ENCODE measurements at places on chromosomes 1 and 21. TPM values are rescaled to one million over a fixed set of nuclear protein-coding genes. Genes with fewer than 3 reads are reported as not detected.

DNA sequence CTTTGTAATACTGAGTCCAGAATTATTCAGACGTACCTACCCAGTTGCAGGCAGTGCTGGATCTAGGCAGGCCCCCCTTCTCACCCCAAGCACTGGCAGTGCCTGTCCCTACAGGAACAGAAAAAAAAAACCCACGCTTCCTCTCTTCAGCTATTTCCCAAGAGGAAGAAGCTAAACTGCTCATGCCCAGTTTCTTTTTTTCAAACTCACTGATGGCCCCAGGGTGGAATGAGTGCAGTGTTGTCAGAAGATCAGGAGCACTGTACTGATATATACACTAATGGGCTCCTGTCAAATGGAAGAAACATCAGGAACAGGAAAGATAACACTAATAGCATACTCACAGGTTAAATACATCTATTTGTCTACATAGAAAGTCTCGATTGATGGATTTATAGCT, 28.2 kb upstream of the DOCK7 start:
- no peak overlapping the region for H3K4me3 ChIP-seq
- no peaks in the 10 kb centered on the region for H3K4me1 ChIP-seq
- no peak for DNase-seq
- no peak overlapping the region for H3K27ac ChIP-seq
- no peaks in the 10 kb centered on the region for H3K36me3 ChIP-seq

The S100A2 gene
- 0.73 TPM for total RNA-seq

DNA sequence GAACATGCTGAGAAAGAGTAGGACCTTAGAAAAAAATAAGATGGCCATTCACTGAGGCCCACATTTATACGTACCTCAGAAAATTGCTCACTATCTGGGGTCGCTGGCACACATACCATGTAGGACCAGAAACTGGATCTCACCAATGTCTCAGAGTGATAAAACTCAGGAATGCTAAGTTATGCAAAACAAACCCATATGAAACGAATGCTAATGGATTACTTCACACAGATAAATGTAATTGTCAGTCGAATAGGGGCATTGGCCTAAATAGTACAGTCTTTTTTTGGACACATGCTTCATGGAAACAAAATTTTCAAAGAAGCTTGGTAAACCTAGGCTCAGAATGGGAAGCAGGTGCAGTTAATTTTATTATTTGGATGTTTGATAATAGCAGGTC, 32.6 kb upstream of the RGS2 start:
- no peak for DNase-seq
- H3K4me1 ChIP-seq = no peaks in the 10 kb centered on the region
- no peaks in the 10 kb centered on the region for H3K36me3 ChIP-seq

The AKR7A3 gene
- 300 TPM for total RNA-seq

DNA sequence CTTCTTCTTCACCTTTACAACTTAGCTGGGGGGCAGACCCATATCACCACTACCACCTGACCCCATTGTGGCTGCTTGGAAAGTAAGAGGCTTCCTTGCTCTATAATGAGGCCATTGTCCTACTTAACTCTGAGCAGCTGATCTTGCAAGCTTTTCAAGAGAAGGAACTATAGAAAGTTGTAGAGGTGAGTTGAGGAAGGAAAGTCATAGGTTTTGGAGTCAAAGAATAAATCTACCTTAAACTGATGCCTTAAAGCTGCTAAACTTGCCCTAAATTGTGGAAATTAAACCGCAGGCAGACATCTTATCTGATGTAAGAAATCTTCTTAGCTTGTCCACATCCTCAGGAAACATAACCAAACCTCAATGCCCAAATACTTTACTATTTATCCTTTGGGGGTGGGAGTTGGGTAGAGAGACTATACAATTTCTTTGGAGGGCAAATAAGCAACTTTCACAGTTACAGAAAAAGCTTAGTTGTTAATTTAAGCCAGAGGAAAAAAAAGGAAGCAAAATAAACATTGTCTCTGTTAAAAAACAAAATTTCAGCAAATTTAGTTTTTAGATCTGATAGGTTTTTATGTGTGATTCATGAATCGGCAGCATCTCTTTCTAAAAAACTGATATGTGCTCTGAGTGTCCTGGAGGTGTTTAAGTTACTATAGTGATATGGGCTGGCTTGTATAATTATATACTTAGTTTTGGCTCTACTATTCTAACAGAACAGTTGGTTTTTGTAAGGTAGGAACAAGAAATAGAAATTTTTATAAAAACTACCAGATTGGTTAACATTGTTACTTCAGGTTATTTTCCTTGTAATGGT, 4.7 kb downstream of the IL23R start:
- no peak for DNase-seq
- H3K27me3 ChIP-seq = no peaks in the 10 kb centered on the region
- no peak overlapping the region for H3K27ac ChIP-seq
- H3K36me3 ChIP-seq = no peaks in the 10 kb centered on the region
- peaks cover 15% of the 10 kb centered on the region for H3K4me1 ChIP-seq

All from pancreas (tissue), 10 donors.